Iris pigment epithelial cell (primary cell): ENCODE measurements at places on chromosomes 13 and 19.
A peak's percentile ranks its signal among the peaks of the same experiment; 100 is the strongest.

GRCh38 chr19:32748497-32748896, 28.9 kb downstream of the TDRD12 start:
- DNase-seq, result no peak

DNA sequence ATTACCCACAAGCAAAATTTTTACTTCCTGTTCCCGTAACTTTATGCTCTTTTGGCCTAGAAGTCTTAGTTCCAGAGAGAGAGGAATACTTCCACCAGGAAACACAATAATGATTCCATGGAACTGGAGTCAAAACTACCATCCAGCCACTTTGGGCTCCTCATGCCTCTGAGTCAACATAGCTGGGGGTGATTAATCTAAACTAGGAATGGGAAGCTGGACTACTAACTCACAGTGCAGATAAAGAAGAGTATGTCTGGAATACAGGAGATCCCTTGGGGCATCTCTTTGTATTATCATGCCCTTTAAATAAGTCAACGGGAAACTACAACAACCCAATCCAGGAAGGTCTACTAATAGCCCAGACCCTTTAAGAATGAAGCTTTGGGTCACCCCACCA, 8.9 kb upstream of the ELF1 start:
- DNase-seq, result no peak

- peak; percentile 39 for DNase-seq
Observed at GRCh38 chr19:47427241-47428176, 8.2 kb upstream of the MEIS3 start.

DNA sequence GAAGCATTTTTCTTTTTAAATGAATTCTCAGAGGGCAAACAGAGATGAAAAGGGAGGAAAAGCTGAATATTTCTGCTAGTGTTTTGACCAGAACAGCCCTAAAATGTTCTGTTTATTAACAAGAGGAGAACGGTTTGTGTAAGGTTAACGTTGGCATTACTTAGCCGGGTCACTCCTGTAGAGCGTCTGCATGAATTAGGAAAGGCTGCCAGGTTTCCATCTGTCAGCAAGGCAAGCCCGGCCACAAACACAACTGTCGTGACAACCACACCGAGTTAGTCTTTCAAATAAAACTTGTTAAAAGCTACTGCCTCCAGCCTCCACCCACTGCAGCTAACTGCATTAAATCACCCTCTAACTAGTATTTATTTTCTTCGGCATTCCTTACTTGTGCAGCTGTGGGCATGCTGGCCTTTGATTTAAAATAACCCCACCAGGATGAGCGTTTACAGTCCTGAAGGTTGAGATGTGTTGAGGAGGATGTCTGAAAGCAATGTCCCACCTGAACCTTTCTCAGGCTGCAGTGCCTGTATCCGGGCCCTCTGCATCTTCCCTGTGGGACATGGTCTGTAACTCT, 527.9 kb downstream of the FGF9 start:
- no peak for DNase-seq

GRCh38 chr13:51235186-51235585, 13.0 kb downstream of the FAM124A start:
- no peak for DNase-seq

- DNase-seq, result no peak
Observed at GRCh38 chr13:112716461-112716820, 26.6 kb downstream of the ATP11A start.

- no peak for DNase-seq
Observed at GRCh38 chr13:20231839-20232555, at the start of gene GJB6. Gene GJB6 (minus strand): TSS chr13:20232319. CDS start chr13:20223480, 8,839 bp downstream.

- DNase-seq, result no peak
Observed at GRCh38 chr13:53121131-53121773, 92.6 kb downstream of the OLFM4 start.

DNA sequence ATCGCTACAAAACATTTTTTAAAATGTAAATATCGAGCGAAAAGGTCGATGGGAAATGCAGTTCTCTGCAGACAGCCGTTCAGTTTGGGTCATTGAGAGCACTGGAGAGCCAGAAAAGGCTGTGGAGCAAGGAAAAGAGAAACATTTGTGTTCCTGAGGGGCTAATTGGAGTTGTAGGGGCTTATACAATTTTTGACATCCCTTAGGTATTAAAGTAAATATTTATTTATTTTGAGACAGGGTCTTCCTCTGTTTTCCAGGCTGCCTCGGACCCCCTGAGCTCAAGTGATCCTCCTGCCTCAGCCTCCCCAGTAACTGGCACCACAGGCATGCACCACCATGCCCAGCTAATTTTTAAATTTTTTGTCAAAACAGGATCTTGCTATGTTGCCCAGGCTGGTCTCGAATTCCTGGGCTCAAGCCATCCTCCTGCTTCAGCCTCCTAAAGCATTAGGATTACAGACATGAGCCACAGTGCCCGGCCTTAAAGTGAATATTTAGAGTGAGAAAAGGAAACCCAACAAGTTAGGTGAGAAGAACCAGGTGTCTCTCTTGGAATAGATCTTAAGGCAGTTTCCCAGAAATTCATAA, 825 bp upstream of the YIF1B start:
- no peak for DNase-seq

GRCh38 chr19:7469669-7470285, 19.1 kb downstream of the PEX11G start:
- DNase-seq, result no peak

GRCh38 chr13:59745392-59745788, 418.3 kb downstream of the DIAPH3 start:
- peak; percentile 57 for DNase-seq

DNA sequence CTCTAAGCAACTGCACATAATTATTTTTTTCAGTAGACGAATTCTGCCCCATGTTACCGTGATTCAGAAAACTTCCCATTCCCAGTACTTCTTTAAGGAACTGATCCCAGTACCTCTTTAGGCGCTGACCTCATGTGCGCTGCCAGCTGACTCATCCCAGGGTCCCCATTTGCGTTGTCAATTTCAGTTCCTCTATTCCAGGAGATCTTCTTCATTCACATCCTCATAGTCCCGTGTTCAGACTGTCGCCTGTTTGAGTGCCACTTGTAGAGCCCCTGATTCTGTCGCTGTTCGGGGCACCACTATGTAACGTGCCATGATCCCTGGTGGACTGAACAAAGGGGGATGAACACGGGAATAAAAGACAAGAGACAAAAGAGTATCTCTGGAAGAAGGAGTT, 16.4 kb downstream of the FPR3 start:
- no peak for DNase-seq

DNA sequence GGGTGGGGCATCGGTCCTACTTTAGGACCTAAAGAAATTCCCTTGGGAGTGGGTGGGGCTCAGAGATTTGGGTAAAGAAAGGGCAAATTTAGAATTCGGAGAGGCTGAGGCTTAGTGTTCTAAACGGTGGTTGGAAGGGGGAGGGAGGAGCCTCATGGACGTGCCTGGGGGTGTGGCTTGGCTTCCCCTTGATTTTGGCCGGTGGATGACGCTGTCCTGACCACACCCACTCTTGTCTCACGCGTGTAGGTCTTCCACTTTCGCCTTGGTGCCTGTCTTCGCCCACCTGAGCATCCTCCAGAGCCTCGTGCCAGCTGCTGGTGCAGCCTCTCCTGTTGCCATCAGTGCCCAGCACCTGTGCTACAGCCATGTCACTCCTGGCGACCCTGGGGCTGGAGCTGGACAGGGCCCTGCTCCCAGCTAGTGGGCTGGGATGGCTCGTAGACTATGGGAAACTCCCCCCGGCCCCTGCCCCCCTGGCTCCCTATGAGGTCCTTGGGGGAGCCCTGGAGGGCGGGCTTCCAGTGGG, 1.2 kb upstream of the NUP62 start:
- no peak for DNase-seq

GRCh38 chr19:53876651-53877224, 5.3 kb upstream of the PRKCG start:
- no peak for DNase-seq
